ENCODE measurements at places on chromosomes 3 and 15.

- no peak for DNase-seq
Observed at GRCh38 chr15:80906159-80906766, 83.4 kb downstream of the MESD start.

DNA sequence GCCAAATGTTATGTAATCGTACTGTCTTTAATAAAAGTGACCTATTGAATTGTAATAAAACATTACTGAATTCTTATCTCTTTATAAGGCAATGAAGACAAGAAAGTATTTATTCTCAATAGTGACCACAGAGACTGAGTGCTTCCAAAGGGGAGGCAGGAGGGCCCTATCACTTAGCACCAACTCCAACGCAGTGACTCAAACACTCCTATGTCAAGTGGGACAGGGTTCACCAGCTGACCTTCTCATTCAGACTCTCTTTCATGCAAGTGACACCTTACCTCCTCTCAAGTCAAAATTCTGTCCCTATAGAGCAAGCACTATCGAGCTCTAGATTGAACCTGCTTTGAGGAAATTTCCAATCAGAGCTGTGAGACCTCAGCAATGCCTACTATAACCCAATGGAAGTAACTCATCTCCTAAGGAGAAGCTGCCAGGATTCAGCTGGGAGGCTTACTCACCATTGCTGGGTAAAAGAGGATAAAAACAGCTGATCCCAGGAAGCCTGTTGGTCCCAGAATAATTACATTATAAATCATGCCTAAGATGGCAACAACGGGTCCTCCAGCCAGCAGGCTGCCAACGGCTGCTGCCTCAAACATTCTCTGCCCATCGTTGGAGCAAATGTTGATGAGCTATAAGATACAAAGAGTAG is 35.6 kb downstream of the ABCC5 start:
- DNase-seq = no peak

GRCh38 chr15:66555685-66556084 is 10.1 kb downstream of the LCTL start:
- DNase-seq = no peak

GRCh38 chr3:69770976-69771634 is 31.8 kb downstream of the MITF start:
- no peak for DNase-seq

DNA sequence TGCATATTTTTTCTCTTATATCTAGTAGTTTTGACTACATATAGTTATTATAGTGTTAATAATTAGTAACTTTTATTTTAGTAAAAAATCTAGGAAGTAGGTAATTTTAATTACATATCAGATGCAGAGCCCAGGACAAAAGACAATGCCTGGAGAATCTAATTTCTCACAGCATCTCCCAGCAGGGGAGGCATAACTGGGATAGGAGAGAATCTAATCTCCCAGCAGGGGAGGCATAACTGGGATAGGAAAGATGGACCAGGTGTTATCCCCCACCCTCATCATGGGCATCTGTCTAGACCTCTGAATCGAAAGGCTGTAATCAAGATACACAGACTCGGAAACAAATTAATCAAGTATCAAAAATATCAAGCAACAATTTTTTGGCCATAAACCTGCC is 58.2 kb downstream of the OSTN start:
- no peak for DNase-seq

GRCh38 chr15:101024073-101024695 is 105.0 kb downstream of the LRRK1 start:
- no peak for DNase-seq

DNA sequence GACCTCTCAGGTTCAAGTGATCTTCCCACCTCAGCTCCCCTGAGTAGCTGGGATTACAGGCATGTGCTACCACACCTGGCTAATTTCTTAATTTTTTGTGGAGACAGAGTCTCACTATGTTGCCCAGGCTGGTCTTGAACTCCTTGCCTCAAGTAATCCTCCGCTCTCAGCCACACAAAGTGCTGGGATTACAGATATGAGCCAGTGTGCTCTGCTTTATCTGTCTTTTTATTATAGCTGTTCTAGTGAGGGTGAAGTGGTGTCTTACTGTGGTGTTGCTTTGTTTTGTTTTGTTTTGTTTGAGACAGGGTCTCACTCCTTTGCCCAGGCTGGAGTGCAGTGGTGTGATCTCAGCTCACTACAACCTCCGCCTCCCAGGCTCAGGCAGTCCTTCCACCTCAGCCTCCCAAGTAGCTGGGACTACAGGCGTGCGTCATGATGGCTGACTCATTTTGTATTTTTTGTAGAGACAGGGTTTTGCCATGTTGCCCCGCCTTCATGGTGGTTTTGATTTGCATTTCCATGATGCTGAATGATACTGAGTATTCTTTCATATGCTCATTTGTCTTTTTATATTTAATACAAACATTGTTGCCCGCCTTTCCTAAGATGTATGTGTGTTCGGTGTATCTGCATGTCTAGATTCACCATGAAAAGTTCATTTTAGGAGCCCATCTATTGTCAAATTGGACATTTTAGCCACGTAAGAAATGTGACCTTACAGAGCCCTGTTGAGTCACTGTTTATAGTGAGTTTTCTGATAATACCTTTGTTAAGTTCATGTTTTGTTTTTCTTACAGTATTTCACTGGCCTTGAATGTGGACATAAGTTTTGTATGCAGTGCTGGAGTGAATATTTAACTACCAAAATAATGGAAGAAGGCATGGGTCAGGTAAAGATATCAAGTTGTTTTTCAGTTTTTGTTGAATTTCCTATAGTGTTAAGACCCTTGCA is 80.6 kb downstream of the ARIH1 start:
- no peak for DNase-seq

- DNase-seq = no peak
Observed at GRCh38 chr3:102098130-102098885, 249.0 kb downstream of the NFKBIZ start.

- DNase-seq = no peak
Observed at GRCh38 chr15:51494411-51495314, 127.9 kb downstream of the DMXL2 start.

DNA sequence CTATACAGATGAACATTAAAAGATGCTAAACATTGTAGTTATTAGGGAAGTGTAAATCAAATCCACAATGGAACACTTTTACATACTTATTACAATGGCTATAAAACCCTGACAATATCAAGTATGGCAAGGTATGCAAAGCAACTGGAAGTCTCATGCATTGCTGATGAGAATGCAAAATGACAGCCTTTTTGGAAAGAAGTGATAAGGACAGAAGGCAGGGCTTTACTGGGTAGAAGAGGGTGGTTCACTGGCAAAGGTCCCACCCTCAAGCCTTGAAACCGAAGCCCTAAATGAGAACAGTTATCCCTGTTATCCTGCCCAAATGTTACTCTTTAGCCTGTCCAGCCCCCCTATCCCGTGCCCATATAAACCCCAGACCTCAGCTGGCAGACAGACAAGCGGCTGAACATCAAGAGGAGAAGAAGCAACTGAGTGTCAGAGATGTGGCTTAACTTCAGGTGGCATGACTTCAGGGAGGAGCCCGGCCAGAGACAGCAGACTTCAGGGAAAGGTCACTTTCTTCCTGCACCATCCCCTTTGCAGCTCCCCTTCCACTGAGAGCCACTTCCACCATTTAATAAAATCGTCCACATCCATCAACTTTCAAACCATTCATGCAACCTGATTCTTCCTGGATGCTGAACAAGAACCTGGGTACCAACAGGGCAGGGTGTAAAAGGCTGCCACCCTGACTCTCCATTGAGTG is 732 bp upstream of the GCSAM start:
- no peak for DNase-seq

Data from CD4-positive, alpha-beta T cell treated with Interferon alpha-2 for 1 hour (primary cell).